NCI-H2081 treated with DMSO at 0.1 percent for 48 hours (cell line): ENCODE measurements at places on chromosomes 3 and 15.
A peak's percentile ranks its signal among the peaks of the same experiment; 100 is the strongest.

DNA sequence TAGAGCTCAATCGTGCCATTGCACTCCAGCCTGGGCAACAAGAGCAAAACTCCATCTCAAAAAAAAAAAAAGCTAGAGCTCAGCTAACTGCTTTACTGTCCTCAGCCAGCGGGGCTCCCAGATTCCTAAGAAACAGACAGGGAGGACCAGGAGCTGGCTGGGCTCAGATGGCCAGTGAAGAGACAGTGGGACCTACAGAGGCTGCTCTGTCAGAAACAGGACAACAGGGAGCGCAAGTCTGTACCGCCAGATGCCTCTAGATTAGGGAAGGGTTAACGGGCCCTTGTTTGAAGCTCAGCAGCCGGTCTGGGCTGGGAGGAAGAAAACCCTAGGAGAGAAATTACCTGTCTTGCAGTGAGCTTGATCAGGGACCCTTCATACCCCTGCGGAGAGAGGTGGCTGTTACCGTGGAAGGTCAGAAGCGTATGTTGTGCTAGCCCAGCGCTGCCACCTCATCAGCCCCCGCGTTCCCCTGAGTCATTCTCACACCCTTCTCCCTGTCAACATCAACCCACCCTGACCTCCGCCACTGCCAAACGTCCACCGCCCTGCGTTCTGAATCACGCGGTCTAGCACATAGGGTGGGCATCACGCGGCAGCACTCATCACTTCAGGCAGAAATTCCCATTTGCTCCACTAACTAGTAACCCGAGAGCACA is 25.3 kb downstream of the RBPMS2 start:
- no peak for DNase-seq

GRCh38 chr3:61877359-61878138 is 316.2 kb downstream of the PTPRG start:
- DNase-seq: peak; percentile 53

GRCh38 chr3:148600902-148601765 is 96.6 kb upstream of the AGTR1 start:
- peak; percentile 24 for DNase-seq

- no peak for DNase-seq
Measured at GRCh38 chr3:101119535-101119934, 126.3 kb upstream of the ABI3BP start.

DNA sequence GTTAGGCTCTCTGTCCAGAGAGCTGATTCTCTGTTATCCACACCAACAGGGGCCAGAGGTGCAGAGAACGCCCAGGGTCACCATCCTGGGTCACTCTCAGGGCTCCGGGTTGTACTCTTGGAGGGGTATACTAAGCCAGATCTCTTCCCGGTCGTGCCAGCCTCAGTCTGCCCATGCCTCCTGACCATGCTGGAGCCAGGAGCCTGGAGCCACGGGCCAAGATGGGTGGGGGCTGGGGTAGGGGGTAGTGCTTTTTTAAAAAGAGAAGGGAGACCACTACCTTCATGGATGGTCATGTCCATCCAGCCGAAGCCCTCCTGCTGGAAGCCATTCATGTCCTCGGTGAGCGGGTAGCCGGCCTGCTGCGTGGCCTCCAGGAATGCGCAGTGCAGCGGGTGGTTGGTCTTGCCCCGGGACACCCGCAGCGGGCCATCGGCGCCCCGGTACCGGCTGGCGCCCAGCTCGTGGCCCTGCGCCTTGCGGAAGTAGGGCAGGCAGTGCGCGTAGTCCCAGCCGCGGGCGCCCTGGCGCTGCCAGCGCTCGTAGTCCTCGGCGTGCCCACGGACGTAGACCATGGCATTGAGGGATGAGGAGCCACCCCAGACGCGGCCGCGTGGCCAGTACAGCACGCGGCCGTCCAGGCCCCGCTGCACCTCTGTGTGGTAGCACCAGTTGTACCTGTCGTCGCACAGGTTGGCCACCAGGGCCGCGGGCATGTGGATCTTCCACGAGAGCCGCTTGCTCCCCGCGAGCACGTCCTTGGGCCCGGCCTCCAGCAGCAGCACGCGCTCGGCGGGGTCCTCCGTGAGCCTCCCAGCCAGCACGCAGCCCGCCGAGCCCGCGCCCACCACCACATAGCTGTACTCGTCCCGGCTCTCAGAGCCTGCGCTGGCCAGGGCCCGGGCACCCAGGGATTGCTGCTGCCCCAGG is 22.9 kb downstream of the CHDH start:
- no peak for DNase-seq

GRCh38 chr3:197465197-197465995 is 90.4 kb downstream of the BDH1 start:
- no peak for DNase-seq

DNA sequence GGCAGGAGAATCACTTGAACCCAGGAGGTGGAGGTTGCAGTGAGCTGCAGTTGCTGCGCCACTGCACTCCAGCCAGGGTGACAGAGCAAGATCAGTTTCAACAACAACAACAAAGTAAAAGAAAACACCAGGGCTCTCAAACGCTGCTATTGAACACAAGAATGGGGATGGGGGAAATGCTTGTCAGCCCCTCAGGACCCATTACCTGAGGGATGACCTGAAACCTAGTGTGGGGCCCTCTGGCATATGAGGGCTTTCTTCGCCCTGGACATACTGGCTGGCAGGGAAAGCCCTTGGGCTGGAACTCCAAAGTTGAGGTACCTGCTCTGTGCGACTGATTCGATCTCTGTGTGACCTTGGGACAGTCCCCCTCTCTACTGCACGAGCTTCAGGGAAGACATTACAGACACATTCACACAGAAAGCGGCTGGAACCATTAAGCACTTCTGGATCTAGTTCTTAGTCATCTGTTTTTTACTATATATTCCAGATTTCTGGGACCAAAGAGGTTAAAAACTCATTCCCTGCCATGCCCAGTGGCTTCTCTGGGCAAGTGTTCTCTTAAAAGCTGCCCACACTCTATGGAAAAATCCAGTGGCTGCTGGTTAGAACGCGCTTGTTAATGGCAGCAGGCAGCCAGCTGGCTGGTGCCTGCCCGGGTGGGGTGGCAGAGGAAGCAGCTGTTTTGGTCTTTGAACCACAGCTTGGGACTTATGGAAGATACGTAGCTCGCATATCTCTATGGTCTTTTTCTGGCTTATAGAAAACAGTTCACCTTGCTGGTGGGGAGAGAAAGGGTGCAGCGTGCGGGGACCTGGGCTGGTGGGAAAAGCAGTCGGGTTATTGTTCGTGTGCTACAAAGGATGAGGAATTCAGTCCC is 57.2 kb downstream of the ATP1B3 start:
- DNase-seq: no peak

- DNase-seq: no peak
Measured at GRCh38 chr3:172536505-172536904, 13.3 kb upstream of the TNFSF10 start.

DNA sequence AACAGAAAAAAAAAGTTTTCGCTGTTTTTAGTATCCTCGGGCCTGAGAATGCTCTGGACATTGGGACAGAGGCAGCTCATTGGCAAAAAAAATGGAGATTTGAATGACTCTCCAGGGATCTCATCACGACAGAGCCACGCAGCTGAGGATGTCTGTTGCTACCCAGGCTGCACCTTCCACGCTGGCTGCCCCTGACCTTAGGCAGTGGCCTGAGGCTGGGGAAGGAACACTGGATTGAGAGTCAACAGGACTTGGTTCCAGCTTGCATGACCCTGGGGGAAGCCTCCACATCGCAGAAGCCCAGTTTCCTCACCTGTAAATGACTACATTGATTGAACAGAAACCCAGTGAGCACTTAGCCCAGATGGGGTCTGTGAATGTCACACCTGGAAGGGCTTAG is 8.7 kb upstream of the ACSBG1 start:
- DNase-seq: no peak

DNA sequence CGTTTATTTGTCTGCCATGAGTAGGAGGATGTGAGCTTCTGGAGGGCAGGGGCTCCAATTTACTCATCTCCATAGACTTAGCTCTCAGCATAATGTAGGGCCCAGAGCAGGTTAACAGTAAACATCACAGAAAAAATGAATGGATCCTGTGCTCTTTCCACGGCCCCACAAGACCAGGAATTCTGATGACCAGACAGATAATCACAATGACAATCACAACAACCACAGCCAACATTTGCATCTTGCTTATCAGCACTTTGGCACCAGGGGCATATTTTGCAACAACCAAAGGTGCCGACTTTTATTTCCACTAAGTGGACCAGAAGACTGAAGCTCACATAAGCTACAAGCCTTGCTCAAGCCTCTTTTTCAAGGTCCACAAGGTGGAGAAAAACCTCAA is 68.9 kb upstream of the ANKRD34C start:
- no peak for DNase-seq

- DNase-seq: peak; percentile 91
Measured at GRCh38 chr3:127697551-127698240, 24.9 kb downstream of the ABTB1 start.

DNA sequence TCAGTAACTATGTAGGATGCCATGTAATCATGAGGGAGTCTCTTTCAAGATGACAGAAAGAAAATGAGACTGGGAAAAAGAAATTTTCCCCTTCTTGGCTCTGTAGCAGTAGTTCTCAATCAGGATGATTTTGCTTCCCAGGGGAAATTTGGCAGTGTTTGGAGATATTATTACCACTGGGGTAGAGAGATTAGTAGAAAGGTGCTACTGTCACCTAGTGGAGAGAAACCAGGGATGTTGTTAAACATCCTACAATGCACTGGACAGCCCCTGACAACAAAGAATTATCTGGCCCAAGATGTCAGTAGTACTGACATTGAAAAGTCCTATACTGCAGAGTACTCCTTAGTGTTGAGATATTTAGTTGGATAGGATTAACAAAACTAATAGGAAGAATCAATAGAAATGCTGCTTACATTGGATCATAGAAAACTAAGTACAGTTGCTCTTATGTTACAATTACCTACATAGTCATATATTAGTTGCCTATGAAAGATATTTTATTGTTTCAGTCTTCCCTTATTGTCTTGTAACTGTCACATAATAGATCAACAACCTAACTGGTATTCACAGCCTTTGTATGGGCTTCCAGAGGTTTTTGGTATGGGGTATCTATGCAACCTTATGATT is 433.3 kb downstream of the RAP2B start:
- no peak for DNase-seq

GRCh38 chr15:25022233-25022632 is 67.4 kb downstream of the SNRPN start:
- DNase-seq: no peak

GRCh38 chr3:38637906-38638305 is 11.6 kb downstream of the SCN5A start:
- no peak for DNase-seq

- DNase-seq: no peak
Measured at GRCh38 chr3:146801492-146801891, 196.3 kb upstream of the PLSCR5 start.

DNA sequence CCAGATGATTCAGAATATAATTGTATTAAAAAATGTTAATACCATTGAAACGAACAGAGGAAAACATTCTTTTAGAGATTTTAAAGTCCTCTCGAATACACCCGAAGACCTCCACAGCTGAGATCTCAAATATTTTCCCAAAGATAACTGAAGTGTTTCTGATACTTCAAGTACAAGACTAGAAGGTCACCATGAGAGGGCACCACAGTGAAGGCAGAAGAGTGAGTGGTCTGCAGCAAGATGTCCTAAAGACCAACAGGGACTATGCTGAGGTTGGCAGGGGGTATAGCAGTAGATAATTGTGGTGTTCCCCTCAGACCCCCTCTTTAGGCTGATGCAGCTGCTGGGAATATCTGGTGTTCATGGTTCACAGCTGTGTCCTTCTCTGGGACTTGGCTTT is 156.5 kb downstream of the PDCD6IP start:
- DNase-seq: no peak

- no peak for DNase-seq
Measured at GRCh38 chr3:183064475-183064874, 34.8 kb downstream of the MCCC1 start.

DNA sequence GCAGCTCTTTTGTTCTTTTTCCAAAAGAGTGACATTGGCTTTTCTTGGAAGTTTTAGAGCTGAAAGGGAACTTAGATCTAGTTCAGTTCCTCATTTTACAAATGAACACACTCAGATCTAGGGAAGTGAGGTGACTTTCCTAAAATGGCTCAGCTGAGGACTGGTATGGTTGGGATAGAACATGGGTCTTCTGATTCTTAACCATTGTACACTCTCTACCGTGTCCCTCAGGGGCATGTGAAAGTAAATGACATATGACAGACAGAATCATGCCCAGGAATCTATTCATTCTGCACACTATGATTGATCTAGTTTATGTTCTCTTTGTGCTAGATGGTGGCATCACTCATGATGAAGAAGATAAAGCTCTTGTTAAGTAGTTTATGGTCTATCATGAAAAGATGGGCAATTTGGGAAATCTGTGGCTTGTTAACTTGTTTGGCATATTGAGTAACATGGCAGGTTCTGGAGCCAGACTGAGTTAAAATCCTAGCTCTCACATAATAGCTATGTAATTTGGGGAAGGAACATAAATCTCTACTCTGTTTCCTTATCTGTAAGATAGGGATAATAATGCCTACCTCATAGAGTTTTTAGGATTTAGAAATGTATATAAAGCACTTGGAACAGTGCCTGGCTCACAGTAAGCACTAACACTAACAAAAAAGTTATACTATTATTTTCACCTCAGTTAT is 30.9 kb downstream of the UBE2E1 start:
- no peak for DNase-seq

DNA sequence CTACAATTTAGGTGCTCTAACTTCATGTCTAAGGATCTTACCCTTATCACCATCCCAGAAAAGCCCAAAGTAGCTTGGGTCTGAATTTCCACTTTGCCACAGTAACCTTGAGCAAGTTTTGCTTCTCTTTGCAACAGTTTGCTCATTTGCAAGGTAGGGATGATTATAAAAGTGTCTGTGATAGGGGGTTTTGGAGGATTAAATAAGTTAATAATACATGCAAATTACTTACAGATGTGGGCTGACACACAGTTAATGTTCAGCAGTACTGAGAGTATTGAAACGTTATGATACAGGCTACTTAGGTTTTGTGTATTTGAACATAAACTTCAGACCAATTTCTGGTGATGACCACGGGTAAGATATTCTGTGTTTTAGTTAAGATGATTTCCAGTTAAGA is 444.7 kb upstream of the TPRG1 start:
- no peak for DNase-seq

DNA sequence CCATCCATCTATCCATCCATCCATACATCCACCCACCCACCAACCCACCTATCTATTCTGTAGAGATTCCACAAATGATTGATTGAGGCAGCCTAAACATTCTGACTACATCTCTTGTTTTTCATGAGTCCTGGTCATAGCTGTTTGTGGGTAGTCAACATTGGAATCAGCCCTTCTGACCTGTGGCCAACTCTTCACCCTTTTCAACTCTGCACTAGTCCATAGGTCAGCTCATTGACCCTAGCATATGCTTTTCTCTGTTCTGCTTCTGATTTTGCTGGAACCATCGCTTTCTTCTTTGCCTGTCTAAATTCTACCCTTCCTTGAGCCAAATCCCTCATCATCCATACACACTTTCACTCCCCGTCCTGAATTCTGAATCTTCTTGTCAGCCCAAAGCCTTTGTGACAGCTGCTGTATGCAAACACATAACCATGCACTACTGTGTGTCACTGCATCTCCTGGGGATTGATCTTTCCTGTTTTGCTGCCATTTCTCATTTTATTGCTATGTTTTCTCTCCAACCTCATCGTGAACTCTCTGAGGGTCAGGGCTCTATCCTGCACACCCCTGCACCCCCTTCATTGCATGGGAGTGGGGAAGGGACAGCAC is 16.8 kb upstream of the KCTD6 start:
- no peak for DNase-seq
